Hypothalamus (tissue), 51 donors: ENCODE measurements at places on chromosomes 3 and 15.

DNA sequence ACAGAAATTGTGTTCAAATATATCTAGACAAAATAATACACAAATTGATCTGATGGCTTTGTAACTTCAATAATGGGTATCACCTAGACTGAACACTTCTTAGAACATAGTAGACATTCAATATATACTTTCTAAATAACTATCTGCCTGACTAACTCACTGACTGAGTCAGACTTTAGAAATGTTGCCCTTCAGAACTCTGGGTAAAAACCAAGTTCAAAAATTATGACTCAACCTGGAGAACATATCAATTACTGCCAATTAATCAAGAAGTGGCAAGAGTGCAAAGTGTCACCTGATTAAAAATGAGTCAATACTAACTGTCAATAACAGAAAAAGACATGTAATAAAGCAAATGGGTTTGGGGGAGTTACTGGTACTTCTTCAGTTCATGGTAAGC is 144.6 kb upstream of the TMCO5A start:
- DNase-seq = no peak

- DNase-seq = no peak
Measured at GRCh38 chr3:31421314-31422048, 111.2 kb upstream of the STT3B start.

DNA sequence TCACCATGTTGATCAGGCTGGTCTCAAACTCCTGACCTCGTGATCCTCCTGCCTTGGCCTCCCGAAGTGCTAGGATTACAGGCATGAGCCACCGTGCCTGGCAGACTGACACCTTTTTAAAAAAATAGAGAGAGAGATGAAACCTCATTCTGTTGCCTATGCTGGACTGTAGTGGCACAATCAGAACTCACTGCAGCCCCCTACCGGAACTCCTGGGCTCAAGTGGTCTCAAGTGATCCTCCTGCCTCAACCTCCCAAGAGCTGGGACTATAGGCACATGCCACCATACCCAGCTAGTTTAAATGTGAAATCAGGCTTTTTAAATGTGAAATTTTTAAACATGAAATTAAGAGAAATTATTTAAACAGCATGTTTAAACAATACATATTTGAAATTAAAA is 265.2 kb upstream of the UBE2E1 start:
- DNase-seq = no peak

DNA sequence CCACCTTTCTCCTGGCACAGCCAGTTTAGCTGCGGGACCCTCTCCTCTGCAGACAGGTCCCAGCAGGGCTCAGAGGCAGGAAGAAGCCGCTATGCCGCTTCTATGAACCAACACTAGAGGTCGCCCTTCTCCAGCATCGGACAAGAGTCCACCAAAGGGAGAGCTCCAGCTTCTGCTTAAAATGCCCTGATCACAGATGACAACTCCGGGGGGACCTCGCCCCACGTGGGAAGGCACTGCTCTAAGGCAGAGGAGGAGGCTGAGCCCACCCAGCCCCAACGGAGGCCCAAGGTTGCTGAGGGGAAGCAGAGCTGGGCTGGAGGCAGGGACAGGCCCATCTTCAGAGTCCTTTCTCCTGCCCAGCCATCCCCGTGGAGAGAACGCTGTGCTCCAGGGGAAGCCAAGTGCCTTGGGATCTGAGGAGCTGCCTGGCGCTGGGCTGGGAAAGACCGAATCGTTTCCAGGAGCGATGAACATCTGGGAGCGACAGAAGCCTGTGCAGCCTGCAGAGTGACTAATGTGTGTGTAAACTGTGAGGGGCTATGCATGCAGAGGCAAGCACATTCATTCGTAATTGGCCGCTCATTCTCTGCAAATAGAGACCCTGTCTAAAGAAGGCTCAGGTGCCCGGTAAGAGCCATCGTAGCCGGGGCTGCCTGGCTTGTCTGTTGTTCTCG is 43.5 kb upstream of the BDH1 start:
- DNase-seq = no peak

- no peak for DNase-seq
Measured at GRCh38 chr3:197847866-197848401, 56.9 kb downstream of the LRCH3 start.

- no peak for DNase-seq
Measured at GRCh38 chr3:161064413-161064812, 40.7 kb downstream of the B3GALNT1 start.
